ENCODE measurements at places on chromosomes 12 and 14.
A peak's percentile ranks its signal among the peaks of the same experiment; 100 is the strongest.

DNA sequence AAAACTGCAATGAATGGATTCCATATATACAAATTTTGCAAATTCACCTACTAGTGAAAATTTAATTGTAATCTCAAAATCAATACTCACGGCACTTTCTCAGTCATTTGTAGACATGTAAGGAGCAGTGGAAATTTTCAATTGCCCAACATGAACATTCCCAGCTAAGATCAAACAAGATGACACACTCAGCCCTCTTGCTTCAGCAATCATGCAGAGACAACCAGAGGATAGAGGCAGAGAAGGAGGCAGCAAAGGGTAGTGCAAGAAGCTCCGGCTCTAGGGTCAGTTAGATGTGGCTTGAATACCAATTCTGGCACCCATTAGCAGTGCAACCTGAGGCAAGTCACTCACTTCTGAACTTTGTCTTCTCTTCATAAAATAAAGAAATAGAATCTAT is 91.5 kb upstream of the SLC35F4 start:
- no peak for DNase-seq

- no peak for DNase-seq
These were observed 3.2 kb downstream of the SNAPC1 start for GRCh38 chr14:61765225-61765943.

GRCh38 chr12:28156804-28157203 is 33.5 kb upstream of the CCDC91 start:
- DNase-seq = no peak

- no peak for DNase-seq
These were observed 984.8 kb downstream of the TMEM121 start for GRCh38 chr14:106511006-106511799.

DNA sequence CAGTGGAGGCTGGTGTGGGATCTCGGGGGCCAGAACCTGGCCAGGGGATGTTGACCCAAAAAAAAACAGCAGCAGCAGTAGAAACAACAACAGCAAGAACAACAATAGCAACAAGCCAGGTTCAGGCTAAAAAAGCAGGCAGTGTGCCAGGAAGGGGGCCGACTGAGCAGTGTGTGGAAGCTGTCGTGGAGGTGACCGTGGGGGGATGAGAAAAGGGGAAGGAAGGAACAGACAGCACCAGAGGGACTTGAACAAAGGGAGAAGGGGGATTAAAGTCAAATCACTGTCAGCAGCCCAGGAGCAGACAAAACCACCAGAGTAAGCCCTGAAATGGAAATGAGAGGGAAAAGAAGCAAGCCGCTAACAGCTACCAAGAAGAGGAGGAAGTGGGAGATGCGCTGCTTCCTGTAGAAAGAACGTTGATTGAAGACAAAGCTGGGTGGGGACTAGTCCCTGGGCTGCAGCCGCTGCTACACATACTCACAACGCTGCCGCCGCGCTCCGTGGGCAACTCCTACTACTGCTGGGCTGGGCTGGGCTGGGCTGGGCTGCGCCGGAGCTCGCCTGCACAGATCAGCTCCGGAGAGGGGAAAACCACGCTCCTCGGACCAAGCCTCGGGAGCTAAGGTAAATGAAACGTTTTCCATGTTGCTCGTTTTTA is at the start of gene GNG2:
Gene GNG2, plus strand, starts transcription at position 449 of the 661 bp plus-strand sequence. CDS start 90,067 bp downstream, outside the sequence.
- peak; percentile 95 for DNase-seq

GRCh38 chr14:55536204-55536708 is 43.8 kb upstream of the KTN1 start:
- DNase-seq = no peak

GRCh38 chr12:65188179-65188701 is 18.9 kb downstream of the LEMD3 start:
- no peak for DNase-seq

DNA sequence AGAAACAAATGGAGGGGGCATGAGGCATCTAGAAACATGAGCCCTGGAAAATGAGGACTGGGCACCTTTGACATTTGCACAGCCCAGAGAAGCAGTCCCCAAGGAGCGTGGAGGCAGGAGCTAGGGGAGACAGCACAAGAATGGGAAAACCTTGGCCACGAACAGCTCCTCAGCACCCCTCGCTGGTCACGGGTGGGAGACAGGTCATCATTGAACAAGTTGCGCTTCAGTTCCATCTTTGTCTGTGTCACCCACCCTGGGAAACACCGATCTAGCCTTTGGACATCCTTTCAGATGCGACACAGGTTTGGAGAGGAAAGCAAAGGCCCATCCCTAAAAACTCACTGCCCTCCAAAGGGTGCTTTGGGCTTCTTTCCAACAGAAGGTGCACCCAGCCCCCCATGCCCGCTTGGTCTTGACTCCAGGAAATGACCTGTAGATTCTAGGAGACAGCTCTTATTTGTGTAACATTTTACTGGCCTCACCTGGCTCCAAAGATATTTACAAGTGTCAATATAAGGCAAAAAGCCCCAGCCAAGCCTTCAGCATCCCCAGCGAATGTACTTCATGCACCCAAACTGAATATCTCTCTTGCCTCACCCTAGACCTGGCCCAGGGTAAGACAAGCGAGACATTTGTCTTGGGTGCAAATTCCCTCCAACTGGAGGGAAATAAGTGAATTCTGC is 28.8 kb upstream of the CLMN start:
- no peak for DNase-seq

DNA sequence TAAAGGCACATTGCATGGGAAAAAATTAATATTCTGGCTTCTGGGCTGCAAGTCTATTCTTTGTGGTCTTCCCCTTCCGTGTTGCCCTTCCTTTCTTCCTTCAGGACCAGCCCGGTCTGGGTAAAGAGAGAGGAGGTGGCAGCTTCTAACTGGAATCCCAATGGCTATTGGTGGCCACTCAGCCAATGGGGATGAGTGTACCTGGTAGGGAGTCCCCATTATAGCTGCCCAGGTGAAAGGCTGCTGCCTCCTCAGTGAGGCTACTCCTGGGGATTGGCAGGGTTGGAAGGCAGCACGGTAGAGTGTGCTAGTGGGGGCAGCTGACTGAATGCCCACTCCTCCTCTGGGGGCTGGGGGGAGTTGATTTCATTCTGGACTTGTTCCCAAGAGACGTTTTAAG is 112.6 kb downstream of the RBM19 start:
- DNase-seq = no peak
